ENCODE measurements at places on chromosomes 6 and 20.
A peak's percentile ranks its signal among the peaks of the same experiment; 100 is the strongest.

DNA sequence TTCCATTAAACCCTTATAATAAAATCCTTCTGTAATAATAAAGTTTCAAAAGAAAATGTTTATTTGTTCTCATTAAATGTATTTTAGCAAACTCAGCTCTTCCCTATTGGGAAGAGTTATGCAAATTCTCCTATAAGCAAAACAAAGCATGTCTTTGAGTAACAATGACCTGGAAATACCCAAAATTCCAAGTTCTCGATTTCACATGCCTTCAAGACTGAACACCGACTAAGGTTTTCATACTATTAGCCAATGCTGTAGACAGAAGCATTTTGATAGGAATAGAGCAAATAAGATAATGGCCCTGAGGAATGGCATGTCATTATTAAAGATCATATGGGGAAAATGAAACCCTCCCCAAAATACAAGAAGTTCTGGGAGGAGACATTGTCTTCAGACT, 3.8 kb downstream of the IL17A start:
- DNase-seq = no peak

DNA sequence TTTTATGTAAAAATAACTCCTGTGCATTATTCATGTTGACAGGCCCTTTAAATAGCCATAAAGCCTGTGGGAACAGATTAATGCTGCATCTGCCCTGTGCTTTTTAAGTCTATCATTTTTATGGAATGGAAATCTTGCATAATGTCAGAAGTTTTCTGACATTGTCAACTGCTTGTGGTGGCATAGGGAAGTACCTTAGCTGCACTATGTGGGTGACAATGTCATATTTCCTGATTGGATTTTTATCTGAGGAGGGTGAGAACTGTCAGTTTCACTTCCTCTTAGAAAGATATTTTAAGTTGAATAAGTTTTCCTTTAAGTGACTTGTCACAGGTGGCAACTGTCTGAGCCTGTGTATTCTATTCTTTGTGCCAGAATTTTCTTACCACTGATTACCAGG, 267.9 kb downstream of the PLCB1 start:
- DNase-seq = peak; percentile 27

DNA sequence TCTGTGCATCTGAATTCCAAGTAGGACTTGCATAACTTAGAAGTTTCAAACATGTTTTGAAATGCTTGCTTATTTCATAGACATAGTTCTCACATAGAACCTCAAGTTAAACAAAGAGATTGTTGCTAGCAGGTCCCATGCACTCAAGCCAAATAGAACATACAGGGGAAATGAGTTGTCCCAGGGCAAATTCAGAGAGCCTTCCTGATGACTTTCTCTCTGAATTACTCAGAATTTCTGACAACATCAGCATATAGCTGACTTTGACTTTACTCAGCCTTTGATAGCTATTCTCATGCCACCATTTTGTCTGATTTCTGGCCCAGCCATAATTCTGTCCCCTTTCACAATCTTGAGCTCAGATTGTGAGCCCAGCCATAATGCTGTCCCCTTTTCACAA, 333.2 kb upstream of the PLCB4 start:
- DNase-seq = no peak

- DNase-seq = no peak
Observed at GRCh38 chr6:3542032-3542640, 85.3 kb upstream of the SLC22A23 start.

- no peak for DNase-seq
Observed at GRCh38 chr20:35823937-35824336, 52.1 kb downstream of the PHF20 start.

GRCh38 chr6:135047336-135047735, 7.3 kb downstream of the HBS1L start:
- no peak for DNase-seq

DNA sequence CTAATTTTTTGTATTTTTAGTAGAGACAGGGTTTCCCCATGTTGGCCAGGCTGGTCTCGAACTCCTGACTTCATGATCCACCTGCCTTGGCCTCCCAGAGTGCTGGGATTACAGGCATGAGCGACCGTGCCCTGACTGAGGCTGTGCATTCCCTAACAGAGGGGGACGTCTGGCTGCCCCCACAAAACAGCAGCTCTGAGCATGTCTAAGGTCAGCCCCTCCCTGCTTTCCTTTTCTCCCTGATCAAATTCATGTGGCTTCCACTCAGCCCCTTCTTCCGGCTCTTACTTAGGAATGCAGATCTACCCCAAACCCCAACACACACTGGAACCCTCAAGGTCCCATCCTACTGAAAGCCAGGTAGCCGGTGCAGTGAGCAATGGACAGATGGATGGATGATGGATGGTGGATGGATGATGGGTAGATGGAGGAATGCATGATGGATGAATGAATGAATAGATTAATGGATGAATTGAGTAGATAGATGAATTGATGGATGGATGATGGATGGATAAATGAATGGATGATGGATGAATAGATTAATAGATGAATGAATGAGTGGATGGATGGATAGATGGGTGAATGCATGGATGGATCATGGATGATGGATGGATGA, 91.5 kb upstream of the BHLHE23 start:
- no peak for DNase-seq

DNA sequence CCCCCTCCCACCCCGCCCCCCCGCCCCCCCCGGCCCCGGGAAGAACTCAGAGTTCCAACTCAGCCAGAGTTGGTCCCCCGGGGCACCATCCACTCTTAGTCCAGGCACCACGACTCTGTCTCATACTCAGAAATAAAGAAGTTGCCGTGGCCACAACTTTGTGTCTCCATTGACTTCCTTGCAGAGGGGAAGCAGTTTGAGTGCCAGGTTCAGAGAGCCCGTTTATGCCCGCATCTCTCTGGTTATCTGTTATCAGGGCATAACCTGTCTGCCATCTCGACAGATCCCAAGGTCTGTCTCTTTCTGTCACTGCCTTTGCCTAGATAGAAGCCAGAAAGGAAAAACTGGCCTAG, 605 bp downstream of the CDC5L start:
- no peak for DNase-seq

DNA sequence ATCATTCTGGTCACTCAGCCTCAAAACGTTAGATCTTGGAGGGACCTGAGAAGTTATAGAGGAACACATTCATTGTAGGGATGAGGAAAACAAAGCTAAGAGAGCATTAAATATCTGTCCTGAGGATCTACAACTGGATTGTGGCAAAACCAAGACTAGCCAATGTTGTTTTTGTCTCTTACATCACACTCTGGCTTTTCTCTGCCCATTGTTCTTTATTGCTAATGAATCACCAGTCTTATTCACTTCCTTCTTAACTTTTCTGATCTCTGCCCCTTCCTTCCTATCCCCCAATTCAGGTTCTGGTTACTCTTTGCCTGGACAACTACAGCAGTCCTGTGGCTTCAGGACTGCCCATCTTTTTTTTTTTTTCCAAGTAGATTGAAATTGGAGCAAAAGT, 57.0 kb upstream of the PREP start:
- no peak for DNase-seq

DNA sequence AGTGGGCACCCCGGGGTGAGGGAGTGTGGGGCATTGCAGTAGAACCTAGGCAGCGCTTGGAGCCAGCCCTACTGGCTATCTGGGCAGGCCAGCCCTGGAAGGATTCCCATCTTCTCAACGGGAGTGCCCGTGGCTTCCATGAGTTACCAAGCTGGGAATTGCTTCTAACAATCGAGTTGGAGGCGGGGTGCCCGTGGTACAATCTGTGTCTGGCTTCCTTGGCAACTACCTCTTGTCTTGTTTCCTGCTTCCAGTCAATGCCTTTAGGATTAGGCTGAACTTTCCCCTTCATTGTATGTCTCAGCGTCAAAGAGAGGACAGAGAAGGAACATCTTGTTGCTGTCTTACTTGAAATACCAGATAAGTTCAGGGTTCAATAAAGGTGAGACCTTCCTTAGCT, 33.3 kb downstream of the PPP1R14C start:
- no peak for DNase-seq

GRCh38 chr6:151018911-151019782, 153.6 kb downstream of the MTHFD1L start:
- DNase-seq = no peak

GRCh38 chr20:58850693-58851174, at the start of gene GNAS-AS1:
GNAS-AS1 (minus strand) TSS chr20:58850902.
- DNase-seq = peak; percentile 96

- DNase-seq = no peak
Observed at GRCh38 chr6:85680388-85680787, 37.7 kb upstream of the SYNCRIP start.

GRCh38 chr6:70371454-70372105, 41.7 kb upstream of the FAM135A start:
- DNase-seq = peak; percentile 53

- DNase-seq = no peak
Observed at GRCh38 chr6:164108869-164109769, 694.6 kb downstream of the QKI start.

- peak; percentile 44 for DNase-seq
Observed at GRCh38 chr6:107075951-107076381, 39.3 kb downstream of the BEND3 start.

DNA sequence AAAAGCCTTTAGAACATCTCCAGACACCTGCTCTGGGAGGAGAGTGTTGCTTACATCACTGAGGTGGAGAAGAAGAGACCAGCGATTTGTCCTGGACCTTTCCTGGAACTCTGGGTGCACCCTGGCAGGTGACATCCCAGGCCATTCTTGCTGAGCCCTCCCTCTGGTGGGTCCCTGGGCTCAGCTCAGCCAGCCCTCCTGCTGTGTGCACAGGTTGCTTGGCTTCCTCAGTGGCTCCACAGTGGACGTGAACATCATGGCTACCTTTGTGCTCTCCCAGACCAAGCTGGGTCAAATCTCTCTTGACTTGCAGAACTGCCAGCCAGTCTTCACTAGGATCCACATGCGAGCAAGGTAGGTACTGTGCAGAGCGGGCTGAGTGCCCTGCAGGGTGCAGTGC, 19.9 kb upstream of the BPIFA2 start:
- DNase-seq = no peak

Data from GM13977 (cell line).